ENCODE measurements at places on chromosomes 12 and 14. TPM values are rescaled to one million over a fixed set of nuclear protein-coding genes. Genes with fewer than 3 reads are reported as not detected.

Gene HECTD4
- polyA plus RNA-seq: 38.4 TPM

Gene HOXC4
- polyA plus RNA-seq: not detected

Gene OR6C2
- not detected for polyA plus RNA-seq

Gene OLR1
- 0.28 TPM for polyA plus RNA-seq

- peak; percentile 34 for DNase-seq
These were observed 60.7 kb downstream of the SLC6A12 start for GRCh38 chr12:153080-153746.

DNA sequence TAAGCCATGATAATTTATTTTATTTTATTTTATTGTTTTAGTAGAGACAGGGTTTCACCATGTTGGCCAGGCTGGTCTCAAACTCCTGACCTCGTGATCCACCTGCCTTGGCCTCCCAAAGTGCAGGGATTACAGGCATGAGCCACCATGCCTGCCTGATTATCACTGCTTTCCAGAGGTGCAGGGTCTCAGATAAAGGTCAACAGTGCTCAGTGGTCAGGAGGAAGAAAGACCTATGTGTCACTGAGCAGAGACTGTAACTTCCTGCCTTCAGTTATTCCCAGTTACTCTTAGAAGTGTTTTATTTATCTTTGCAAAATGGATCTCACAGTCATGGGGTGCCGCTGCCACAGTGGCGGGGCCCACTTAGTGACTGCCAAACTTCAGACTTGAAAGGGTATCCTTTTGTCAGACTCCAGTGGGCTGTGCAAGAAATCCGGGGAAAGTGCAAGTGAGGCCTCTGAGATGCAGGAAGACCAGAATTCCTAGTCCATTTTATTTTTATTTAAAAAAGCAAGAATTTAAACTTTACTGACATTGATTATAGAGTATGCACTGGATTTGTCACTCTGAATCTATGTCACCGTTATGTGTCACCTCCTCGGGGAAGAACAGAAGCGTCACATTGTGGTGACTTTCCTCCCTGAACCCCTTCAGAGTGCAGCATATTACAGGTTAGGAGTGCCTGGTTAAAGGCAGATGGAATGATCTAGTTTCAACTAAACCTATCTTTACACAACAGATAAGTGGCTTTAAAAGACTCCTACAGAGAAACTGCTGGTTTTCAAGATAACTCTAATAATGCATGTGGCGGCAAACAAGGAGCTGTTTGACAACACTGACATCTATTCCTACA lies 59.1 kb upstream of the BICD1 start:
- no peak for DNase-seq

DNA sequence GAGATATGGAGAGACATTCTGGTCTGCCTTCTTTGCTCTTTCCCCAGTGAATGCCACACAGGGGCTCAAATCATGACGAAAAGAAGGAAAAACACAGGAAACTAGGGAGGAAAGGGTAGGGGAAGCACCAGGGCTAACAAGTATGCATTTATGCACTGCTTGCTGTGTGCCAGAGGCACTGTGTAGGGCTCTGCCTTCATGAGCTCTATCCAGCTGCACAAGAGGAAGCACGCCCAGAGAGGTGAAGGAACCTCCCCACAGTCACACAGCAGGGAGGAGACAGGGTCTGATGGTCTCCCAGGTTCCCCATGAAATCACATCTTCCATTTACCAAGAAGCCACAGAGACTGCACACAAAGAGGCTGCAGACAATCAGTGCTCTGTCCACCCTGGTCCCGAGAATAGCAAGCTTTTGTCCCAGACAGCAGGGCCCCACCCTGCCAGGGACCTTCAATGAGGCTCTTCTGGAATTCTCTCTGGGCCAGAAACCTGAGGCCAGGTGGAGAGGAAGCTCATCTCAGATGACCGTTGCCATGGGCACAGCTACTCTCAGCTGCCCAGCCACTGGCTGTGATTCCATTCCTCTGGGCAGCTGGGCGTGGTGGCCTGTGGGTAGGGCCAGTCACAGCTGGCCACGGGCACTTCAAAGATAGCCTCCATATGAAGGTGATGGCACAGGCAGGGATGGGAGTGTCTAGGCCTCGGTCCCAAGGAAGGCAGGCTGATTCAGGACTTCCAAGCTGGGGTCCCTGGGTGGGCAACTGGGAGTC lies 7.3 kb upstream of the TRPV4 start:
- no peak for DNase-seq

DNA sequence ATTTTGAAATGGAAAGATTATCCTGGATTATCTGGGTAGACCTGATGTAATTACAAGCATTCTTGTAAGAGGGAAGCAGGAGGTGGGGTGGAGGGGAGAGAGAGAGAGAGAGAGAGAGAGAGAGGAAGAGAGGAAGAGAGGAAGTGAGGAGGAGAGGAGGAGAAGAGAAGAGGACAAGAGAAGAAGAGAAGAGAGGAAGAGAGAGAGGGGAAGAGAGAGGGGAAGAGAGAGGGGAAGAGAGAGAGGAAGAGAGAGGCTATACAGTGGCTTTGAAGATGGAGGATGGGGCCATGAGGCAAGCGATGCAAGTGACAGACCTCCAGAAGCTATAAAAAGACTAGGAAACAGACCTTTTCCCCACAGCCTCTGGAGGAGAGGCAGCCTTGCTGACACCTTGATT lies 13.7 kb upstream of the CHST11 start:
- no peak for DNase-seq

DNA sequence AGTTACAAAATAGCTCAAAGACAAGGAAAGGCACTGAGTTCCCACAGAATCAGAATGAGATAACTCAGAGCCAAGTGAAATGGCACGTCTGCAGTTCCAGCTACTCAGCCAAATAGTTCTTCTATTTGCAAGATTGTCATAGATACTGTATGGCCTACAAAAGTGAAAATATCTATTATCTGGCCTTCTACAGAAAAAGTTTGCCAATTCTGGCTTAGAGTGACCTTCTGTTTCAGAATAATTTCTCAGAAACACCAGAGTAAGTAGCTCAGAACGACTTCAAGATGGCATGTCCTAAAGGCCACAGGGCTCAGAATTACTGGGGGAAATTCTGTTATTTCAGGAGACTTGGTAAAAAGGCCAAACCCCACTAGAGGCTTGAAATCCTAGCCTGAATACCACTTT lies 10.7 kb upstream of the RTRAF start:
- DNase-seq: no peak

- DNase-seq: no peak
These were observed 3.7 kb upstream of the LPCAT3 start for GRCh38 chr12:7021956-7022355.

DNA sequence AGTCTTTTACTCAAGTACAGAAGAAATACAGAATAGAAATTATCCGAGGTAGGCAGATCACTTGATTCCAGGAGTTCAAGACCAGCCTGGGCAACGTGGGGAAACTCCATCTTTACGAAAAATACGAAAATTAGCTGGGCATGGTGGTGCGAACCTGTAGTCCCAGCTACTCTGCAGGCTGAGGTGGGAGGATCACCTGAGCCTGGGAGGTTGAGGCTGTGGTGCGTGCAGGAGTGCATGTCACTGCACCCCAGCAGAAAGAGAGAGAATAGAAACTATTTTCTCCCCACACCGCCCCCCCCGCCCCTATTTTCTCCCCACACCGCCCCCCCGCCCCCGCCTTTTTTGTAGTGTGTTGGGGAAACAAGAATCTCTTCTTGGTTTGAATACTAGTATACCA lies 2.2 kb downstream of the DNM1L start:
- no peak for DNase-seq
